Uterus (tissue), 4 donors: ENCODE measurements at places on chromosomes 2 and 18.
A peak's percentile ranks its signal among the peaks of the same experiment; 100 is the strongest.

GRCh38 chr2:118705032-118705431 lies 142.4 kb downstream of the EN1 start:
- DNase-seq: no peak

- no peak for DNase-seq
Measured at GRCh38 chr2:216777637-216778273, 82.1 kb downstream of the TNP1 start.

DNA sequence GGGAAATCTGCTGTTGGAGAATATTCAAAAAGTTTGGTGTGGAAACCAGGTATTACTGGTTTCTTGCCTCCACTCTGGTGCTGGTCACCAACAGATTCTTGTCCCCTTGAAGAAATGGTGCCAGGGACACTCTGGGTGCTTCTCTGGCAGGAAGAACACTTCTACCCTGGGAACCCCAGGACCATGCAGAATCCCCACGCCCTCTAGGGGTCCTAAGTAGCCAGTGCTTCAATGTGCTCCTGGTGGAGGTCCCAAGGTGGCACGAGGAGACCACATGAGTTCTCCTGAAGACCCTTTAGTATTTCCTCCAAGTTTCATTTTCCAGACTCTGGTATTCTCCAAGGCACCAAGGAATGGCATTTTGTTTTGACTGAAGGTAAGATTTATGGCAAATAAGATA lies 380.6 kb downstream of the TSN start:
- DNase-seq: no peak

DNA sequence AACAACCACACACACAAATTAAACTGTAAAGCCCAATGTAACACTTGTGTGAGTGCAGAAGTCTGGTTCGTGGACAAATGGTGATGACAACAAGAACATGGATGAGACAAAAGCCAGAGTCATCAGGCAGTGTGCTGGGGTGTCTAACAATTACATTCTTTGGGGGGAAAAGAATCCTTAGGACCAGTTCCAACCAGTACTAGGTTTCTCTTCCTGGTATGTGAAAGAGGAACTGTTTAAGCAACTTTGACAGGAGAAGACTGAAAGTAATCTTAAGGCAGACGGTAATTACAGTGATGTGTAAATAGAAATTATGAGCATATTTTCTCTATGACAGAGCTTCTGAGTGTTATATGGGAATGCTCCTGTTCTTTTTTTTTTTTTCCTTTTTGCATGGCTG lies 133.4 kb downstream of the AFF3 start:
- no peak for DNase-seq

DNA sequence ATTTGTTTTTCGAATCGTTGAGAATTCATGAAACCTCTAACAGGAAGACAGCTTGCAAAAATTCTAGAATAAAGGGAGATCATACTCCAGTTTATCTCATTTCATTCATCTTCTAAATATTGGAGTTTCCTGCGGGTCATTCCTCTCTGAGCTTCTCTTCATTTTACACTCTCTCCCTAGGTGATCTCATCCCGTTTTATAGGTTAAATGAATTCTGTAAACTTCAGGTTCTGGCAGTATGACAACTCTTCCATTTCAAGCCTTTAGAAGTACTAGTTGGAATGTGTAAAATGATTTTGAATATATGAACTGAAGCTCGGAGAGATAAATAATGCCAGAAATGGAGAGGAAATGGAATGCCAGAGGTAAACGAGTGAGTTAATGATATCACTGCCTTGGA lies 312.4 kb downstream of the METTL4 start:
- no peak for DNase-seq

DNA sequence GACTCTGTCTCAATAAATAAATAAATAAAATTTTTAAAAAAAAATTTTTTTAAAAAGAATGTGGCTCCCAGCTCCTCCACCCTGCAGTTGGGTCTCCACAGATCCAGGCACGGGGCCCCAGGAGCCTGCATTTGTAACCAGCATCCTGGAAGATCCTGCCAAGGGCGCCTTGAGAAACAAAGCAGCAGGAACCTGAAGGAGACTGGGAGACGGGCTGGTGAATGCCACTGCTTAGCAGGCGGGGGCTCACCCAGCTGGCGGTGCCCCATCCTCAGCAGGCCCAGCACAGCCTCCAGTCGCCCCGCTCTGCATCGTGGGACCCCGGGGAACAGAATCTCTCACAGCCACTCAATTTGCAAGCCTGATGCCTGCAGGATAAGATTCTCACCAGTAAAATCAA lies 187.5 kb upstream of the SALL3 start:
- no peak for DNase-seq

DNA sequence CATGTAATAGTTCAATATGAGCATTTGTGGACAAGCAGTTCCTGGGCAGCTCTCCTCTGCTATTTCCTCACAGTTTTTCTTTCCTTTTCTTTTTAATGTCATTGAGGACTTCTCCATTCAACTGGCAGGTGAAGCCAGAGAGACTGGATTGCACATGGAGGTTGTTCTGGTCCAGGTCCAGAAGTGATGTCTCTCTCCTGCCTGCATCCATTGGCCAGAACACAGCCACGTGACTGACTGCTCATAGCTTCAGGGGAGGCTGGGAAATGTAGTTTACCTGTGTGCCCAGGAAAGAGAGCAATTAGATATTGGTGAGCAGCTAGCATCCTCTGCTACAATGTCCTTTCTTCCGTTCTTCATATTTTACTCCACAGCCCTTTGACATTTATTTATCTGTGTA lies 20.2 kb upstream of the ADAM23 start:
- DNase-seq: no peak

- no peak for DNase-seq
Measured at GRCh38 chr2:181036445-181036844, 56.0 kb downstream of the UBE2E3 start.

- no peak for DNase-seq
Measured at GRCh38 chr18:62828852-62829251, 113.5 kb downstream of the PHLPP1 start.

GRCh38 chr2:217199255-217199630 lies 339.4 kb upstream of the TNP1 start:
- DNase-seq: no peak

DNA sequence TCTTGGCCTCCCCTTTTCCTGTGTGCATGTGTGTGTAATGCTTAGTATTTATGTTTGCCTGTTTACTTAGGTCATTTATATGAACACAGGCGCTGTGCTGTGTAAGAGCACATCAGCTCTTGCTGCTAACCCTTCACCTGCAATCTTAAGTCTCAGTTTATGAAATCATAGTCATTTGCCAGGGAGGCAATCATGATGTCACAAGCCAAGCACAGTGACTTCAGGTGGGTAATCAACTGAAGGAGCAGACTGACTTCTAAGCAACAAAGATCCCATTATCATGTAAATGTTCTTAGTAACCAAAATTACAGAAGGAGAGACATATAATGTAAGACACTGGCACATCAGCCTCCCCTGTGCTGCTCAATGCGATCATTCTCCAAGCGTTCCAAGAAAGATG lies 386.3 kb upstream of the MEIS1 start:
- DNase-seq: no peak

DNA sequence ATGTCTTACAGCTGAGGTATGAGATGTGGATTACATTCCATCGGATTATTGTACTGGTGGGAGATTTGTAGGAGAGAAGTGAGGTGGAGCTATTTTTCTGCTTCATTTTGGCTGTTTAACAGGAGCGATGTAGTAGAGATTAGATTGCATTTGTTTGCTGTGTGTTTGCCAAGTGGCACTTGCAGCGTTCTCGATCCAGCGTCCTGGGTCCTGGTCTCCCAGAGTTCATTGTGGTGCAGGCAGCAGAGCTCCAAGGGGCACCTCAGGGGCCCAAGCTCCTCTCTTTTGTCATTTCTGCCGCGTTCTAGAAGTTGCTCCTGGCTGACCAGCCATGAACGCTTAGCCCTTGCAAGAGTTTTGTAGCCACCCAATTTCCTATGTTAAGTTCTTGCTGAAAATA lies 210.1 kb upstream of the APCDD1 start:
- no peak for DNase-seq

DNA sequence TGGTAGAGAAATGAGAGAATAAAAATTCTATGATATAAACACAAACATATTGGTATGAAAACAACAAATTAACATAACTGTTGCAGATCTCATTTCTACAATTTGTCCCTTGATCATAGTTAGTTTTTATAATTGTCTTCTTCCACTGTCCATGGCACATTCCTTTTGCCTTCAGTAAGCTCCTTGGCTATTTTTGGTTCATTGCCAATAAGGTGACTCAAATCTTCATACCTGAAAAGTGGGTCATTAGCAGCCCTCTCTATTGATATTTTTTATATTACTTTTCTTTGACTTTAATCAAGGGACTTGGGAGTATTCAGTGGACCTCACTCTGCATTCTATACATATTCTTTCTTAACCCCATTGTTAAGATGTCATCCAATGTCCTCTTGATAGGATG lies 552.9 kb downstream of the TDRD15 start:
- DNase-seq: no peak

- DNase-seq: no peak
Measured at GRCh38 chr2:14826518-14826917, 194.0 kb downstream of the LRATD1 start.

- DNase-seq: no peak
Measured at GRCh38 chr18:49747876-49748275, 65.5 kb downstream of the ACAA2 start.

DNA sequence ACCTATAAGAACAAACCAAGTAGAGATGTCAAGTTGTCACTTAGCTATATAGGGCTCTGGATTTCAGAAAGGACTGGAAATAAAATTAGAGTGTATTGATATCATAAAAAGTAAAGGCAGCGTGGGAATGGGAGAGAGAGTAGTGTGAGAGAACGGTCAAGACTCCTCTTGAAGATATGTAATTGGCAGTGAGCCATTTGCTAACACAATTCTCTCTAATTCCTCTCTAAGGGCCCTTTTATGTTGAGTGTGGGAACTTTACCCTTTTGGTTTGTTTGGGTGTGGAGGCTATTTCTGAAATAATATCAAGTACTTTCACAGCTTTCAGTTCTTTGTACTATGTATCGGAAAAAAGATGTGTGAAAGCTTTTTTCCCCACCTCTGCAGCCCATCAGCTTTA lies 196.8 kb downstream of the LRRTM4 start:
- DNase-seq: no peak

GRCh38 chr2:221573430-221574230 lies 1.5 kb upstream of the EPHA4 start:
- DNase-seq: peak; percentile 86

- DNase-seq: no peak
Measured at GRCh38 chr2:30181176-30181575, 34.4 kb downstream of the YPEL5 start.

DNA sequence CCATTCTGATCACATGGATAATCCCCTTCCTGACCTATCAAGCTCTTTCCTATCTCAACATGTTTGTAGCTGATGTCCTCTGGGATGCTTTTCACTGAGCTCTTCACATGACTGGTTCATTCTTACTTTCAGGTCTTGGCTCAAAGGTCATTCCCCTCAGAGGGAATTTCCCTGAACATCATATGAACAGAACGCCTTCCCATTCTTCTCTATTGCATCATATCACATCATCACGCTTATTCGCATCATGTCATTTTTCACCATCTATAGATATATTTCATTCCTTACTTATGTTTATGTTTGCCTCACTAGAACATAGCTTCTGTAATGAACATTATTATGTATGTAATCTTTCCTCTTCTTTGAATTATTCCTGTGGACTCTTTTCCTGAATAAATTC lies 178.9 kb upstream of the APCDD1 start:
- DNase-seq: no peak

DNA sequence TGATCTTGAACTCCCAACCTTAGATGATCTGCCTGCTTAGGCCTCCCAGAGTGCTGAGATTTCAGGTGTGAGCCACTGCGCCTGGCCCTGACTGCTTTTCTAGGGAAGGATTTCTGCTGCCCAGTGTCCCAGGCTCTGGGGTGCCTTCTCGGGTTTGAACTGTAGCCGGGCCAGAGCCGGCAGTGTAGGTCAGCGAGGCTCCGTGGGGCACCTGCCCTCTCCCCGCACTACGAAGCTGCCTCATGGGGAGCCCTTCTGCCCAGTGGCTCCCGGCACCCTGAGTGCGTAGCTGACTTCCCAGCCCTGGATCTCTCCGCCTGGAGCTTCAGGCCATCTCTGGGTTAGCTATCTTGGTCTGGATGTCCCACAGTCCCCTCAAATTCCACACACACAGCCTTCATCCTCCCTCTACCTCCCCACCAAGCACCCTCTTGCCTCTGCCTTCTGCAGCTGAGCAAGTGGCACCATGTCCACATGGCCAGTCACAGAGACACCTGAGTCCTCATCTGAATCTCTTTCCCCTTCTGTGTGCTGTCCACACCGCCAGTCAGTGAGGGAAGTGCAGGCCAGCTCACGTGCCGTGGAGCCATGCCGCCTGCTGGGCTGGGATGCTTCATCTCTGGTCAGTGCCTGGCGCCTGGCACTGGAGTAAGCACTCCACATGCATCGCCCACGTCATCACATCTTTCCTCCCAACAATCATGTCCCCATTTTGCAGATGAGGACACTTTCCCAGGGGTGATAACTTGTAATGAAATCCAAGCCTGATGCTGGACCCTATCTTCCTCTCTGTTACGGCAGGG lies 69.2 kb downstream of the EDAR start:
- no peak for DNase-seq

- DNase-seq: no peak
Measured at GRCh38 chr2:58067001-58067400, 20.4 kb downstream of the VRK2 start.

- no peak for DNase-seq
Measured at GRCh38 chr2:162838136-162838497, 450 bp downstream of the KCNH7 start.

GRCh38 chr2:216866515-216867095 lies 6.7 kb upstream of the TNP1 start:
- DNase-seq: no peak

DNA sequence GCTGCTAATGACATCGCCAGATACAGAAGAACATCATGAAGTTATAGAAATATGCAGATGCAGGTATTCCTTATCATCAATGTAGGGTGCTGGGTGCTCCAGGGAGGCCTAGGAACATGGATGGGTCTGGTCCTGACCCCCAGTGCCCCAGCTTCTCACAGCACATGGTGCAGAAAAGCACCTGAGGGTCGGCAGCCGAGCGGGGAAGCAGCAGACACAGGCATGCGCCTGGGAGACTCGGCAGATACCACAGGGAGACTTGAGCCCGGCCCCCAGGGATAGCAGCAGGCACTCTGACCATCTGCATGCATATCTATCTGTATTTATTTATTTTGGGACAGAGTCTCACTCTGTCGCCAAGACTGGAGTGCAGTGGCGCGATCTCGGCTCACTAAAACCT lies 43.2 kb downstream of the TMEM18 start:
- DNase-seq: no peak

DNA sequence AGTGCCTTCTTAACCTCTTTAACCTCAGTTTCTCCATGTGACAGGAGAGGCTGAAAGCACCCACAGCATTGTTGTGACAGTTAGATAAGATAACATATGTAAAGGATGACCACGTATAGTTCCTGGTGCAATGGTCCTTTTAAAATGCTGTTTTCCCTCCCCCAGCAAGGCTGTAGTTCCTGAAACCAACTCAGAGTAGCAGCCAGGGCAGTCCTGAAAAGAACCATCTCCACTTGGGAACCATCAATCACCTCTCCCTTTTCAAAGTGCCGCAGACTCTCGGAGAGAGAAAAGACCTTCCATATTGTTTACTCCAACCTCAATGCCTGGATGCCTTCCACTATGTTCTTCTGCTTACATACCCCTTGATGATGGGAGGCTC lies 158.8 kb downstream of the DDX1 start:
- no peak for DNase-seq

GRCh38 chr2:102304711-102305611 lies 6.4 kb upstream of the IL1RL1 start:
- no peak for DNase-seq
